ENCODE measurements at places on chromosomes 16 and 17.

- DNase-seq: peak; percentile 39
These were observed 149.3 kb upstream of the KCNJ18 start for GRCh38 chr17:21542991-21543390.

GRCh38 chr16:66250686-66251431 is 115.6 kb upstream of the CDH5 start:
- peak; percentile 84 for DNase-seq

DNA sequence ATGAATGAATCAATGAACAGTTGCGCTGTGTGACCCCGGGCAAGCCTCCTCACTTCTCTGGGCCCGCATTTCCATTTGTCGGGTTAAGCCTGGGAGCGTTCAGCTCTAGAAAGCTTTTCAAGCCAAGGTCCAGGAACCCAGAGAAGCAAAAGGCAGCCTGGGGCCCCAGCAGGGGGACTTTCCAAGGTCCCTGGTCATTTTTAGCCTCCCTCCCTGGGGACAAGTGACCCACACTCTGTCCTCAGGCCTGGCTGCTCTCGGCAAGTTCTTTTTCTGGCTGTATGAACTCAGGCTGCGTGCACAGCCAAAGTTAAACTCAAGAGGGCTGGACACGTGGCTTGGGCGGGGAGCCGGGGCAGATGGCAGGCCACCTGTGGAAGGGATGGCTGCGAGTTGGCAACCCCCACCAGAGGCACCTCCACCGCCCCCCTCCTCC is 41.4 kb upstream of the CIBAR2 start:
- no peak for DNase-seq

DNA sequence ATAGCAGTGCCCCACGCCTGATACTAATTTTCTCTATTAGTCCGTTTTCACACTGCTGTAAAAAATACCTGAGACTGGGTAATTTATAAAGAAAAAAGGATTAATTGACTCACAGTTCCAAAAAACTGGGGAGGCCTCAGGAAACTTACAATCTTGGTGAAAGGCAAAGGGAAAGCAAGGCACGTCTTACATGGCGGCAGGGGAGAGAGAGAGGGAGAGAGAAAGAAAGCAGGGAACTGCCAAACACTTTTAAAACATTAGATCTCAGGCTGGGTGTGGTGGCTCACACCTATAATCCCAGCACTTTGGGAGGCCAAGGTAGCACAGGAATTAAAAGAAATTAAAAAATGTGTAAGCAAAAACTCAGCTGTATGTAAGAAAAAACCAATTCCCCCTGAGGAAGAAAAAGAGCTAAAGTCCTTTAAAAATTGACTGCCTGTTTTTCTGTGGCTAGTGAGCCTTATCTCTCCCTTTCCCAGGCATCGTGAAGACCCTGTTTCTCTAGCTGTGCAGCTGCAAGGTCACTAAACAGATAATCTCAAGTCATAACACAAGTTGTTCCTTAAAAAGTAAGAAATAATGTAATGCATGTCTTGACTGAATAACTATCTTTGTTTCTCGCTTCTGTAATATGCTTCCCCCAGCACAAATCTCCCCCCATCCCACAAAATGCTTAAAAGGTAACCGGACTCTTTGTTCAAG is 14.0 kb downstream of the ZSCAN10 start:
- no peak for DNase-seq

DNA sequence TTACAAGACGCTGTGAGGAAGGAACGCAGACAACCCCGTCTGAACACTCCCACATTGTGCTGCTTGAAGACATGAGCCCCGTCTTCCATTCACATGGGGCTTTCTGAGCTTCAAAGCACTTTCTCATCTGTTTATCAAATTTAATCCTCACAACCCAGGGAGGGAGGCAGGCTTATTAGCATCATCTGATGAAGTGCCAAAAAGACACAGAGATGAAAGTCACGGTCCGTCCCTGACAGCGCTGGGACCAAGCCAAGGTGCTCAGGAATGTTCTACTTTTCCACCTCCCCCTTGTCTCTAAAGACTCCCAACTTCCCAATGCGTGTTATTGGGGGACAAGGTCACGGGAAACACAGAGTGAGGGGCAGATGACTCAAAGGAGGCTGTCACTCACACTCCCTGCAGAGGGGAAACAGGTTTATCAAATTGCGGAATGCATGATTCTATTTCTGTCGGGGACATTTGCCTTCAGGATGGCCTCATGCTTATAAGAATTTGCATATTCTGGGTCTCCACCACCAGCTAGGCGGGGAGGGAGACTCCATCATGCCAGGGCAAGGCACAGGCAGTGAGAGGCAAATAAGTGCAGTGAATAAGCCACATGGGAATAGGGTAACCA is 10.7 kb downstream of the XYLT1 start:
- DNase-seq: peak; percentile 46

DNA sequence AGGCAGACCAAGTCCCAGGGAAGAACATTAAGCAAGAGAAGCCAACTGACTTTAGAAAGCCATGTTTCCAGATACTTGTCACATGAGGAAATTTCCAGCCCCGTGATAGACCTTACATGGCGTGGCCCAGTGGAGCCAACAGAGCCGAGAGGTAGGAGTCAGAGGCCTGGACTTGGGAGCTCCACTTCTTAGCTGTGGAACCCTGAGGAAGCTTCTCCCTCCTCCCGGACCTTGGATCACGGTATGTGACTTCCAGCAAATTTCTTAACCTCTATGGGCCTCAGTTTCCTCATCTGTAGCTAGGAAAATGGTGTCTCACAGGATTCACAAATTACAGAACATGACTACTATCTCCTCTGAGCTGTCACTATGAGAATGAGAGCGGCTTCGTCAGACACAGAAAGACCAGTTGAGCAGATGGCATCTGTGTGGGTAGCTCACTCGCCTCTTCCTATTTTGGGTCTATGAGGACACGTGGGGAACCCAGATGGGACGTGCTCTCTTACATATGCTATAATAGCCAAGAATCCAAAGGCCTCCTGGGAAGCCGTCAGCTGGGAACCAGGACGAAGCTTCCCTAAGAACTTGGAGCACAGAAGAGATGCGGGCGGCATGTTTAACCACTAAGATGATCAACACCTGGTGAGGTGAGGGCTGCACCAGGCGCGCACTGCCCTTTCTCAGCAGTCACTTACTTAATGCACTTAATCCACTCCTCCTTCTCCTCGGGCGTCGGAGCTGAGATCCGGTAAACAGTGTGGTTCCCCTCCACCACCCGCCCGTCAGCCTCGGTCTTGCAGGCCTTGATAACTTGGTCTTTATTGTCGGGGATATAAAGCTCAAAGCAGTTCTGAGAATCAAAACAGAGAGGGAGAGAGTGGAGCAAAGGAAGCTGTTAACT is 102.3 kb downstream of the CYTH1 start:
- DNase-seq: no peak

DNA sequence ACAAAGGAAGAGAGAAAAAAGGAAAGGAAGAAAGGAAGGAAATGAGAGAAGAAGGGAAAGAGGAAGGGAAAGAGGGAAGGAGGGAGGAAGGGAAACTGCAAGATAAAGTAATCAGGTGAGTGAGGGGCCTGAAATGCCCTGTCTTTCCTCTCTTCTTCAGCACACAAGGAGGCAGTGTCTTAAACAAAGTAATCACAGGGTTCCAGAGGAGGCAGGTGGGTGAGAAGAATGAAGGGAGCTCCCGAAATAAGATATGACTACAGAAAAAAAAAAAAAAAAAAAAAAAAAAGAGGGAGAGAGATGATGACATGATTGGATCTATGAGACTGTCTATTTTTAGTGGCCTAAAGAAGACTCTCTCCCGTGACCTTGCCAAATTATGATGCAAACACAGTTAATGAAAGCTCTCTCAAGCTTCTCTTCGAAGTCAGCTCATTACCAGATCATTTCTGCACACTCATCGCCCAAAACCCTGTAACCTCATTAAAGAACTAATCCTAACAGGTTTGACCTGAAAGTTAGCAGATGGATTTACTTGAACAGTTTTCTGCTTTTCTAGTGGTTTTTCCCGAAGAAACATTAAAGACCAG is 53.6 kb downstream of the CDH11 start:
- peak; percentile 88 for DNase-seq

- no peak for DNase-seq
These were observed 59.9 kb downstream of the PRMT7 start for GRCh38 chr16:68370581-68371275.

- DNase-seq: no peak
These were observed 195.8 kb downstream of the SALL1 start for GRCh38 chr16:50955311-50955710.

DNA sequence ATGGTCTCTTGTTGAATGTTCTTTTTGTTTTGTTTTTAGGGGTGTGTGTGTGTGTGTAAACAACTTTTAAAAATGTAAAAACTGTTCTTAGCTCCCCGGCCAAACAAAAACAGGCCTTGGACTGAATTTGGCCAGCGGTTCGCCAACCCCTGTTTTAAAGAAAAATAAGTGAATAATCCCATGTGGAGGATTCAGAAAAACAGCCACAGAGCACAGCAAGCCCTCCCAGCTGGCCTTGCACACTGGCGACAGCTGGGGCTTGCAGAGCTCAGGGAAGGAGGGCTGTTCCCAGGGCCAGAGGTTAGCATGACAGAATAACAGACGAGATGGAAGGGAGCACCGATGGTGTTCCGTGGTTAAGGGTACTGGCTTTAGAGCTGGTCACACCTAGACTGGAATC is 39.0 kb downstream of the EMP2 start:
- DNase-seq: no peak
